ENCODE measurements at places on chromosomes 4 and X.

DNA sequence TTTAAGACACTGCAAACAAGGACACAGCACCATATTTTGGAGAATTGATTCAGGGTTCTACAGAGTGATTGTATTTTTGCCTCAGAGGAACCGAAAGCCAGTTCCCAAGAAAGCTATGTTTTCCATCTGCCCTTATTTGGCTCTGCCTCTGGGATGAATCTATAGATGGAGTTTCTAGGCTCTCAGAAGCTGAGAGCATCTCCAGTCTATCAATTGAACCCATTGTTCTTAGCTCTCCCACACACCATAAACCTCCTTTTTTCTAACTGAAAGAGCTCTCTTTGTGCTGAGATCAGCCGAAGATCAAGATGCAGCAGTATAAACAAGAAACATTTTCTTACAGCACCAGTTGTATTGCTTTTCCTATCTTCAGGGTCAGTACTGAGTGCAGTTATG, 16.9 kb downstream of the PLP1 start:
- no peak for DNase-seq

GRCh38 chr4:115866364-115866896, 753.0 kb upstream of the NDST4 start:
- DNase-seq = no peak

DNA sequence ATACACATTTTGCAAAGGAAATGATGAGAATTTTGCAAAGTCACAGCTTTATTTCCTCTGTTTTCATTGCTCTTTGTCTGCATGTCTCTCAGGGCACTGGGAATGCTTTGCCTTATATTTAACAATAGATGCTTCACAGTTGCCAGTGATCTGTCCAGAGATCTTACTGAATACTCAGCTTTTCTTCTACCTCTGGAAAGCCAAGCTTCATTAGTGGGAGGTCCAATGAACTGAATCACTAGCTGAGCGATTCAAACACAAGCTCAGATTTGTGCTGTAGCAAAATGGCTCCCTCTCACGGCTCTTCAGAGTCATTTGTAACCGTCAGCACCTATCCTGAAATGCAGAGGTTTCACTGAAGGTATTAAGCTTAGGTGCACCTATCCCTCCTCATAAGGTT, 138.9 kb downstream of the DCLK2 start:
- no peak for DNase-seq

GRCh38 chr4:169225812-169226211, 44.9 kb downstream of the SH3RF1 start:
- no peak for DNase-seq

GRCh38 chr4:89213382-89213701, 94.3 kb downstream of the GPRIN3 start:
- DNase-seq = no peak

DNA sequence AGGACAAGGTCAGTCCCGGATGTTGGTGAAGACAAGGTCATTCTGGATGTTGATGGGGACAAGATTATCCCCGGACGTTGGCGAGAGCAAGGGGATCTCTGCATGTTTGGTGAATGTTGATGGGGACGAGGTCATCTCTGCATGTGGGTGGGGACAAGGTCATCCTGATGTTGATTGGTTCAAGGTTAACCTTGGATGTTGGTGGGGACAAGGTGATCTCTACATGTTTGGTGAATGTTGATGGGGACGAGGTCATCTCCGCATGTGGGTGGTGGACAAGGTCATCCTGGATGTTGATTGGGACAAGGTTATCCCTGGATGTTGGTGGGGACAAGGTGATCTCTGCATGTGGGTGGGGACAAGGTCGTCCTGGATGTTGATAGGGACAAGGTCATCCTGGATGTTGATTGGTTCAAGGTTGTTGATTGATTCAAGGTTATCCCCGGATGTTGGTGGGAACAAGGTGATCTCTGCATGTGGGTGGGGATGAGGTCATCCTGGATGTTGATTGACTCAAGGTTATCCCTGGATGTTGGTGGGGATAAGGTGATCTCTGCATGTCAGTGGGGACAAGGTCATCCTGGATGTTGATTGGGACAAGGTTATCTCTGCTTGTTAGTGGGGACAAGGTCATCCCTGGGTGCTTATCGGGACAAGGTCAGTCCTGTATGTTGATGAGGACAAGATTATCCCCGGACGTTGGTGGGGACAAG, 28.8 kb upstream of the PLCXD1 start:
- no peak for DNase-seq

DNA sequence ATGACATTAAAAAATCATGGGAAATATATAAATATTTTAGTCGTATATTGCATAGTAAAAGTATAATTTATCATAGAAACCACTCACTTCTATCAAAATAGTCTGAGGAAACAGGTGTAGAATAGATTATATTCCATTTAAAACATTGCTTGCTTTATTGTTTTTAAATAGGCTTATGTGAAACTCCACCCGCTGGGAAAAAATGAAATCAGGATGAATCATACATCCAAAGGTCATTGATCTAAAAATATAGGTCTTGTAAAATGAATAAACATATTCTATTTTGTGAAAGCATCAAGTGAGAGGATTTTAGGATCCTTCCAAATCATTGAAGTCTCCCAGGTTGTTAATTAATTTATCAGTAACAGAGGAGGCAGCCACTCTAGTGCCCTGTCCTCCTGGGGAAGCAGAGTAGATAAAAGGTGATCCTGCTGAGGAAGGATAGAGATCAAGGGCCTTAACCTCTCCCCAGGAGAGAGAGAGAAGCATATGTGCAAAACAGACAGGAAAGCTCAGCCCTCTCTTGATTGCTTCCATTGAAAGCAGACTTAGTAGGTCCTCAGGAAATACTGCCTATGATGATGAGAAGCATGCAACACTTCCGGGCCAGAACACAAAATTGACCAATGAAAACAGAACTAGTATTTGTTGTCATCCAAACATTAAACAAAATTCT, 96.8 kb upstream of the MAP9 start:
- no peak for DNase-seq

- no peak for DNase-seq
These were observed 6.9 kb downstream of the TEX13C start for GRCh38 chrX:125326599-125326998.

- DNase-seq = no peak
These were observed 1.3 kb upstream of the TNIP2 start for GRCh38 chr4:2757426-2757825.

DNA sequence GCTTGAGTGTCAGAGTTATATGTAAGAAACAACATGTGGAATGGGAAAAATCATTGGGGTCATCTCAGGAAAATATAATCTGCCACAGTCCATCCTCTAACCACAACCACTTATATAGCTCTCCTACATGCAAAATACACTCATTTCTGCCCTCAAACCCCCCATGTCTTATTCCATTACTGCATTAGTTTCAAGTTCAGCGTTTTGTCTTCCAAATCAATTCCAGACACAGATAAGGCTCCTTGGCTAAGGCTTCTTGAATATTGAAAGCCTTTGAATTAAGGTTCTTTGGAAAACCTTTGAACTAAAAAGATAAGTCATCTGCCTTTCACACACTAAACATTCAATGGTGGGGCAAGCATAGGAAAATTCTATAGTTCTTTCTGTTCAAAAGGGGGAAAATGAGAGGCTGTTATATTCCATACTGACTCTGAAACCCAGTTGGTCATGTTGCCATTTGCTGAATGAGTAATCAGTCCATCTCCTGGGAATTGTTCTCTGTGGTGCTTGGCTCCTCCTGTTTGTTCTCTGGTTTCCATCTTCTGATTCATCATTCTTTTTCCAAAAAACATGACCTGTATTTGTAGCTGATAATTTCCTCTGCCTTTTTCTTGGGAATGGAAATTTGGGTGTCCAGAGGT, 218.7 kb downstream of the BMPR1B start:
- no peak for DNase-seq

- no peak for DNase-seq
These were observed 55.0 kb upstream of the SCML1 start for GRCh38 chrX:17682259-17682658.

GRCh38 chrX:41014776-41015360, 70.4 kb upstream of the USP9X start:
- DNase-seq = no peak

GRCh38 chr4:105551965-105552746, at the start of gene ARHGEF38:
Gene ARHGEF38 (plus strand): TSS chr4:105552620. CDS start chr4:105552766, 146 bp downstream.
- no peak for DNase-seq

- DNase-seq = no peak
These were observed 366.1 kb downstream of the FBXO8 start for GRCh38 chr4:173917255-173917960.

GRCh38 chrX:100745806-100746537, 14.1 kb upstream of the SYTL4 start:
- DNase-seq = no peak

- no peak for DNase-seq
These were observed 71.7 kb upstream of the HGFAC start for GRCh38 chr4:3369781-3370674.

DNA sequence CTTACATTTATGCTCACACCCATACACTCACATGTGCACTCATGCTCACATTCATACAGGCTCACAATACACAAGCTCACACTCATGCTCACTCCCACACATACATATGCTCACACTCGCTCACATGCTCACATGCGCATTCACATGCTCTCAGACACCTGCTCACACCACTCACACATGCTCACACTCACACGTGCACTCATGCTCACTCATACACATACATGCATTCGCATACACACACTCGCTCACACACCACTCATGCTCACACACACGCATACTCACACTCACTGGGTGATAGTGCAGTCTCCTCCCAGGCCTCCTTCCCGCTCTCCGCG, 24.8 kb downstream of the MRFAP1 start:
- no peak for DNase-seq
